ENCODE measurements at places on chromosomes 12 and 14.

DNA sequence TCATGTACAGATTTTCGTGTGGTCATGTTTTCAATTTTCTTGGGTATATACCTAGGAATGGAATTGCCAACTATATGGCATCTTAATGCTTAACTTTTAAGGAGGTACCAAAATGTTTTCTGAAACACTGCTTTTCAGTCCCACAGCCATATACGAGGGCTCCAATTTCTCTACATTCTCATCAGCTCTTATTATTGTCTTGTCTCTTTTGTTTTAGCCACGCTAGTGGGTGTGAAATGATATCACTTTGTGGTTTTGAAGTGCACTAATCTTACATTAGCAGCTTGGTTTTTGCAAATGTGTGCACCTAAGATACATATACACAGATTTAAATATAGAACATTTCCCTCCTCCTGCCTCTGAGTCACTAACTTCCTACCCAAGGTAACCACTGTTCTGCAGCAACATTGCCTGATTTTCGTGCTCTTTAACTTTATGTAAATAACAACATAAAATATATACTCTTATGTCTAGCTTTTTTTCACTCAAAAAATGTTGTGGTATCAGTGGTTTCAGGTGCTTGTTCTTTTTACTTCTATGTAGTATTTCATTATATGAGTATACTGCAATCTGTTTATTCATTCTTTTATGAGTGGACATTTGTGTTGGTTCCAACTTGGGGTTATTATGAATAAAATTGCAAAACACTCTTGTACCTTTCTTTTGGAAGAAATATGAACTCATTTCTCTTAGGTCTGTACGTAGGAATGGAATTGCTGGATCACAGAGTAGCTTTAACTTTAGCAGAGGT is 73.1 kb downstream of the ZFP36L1 start:
- no peak for DNase-seq

DNA sequence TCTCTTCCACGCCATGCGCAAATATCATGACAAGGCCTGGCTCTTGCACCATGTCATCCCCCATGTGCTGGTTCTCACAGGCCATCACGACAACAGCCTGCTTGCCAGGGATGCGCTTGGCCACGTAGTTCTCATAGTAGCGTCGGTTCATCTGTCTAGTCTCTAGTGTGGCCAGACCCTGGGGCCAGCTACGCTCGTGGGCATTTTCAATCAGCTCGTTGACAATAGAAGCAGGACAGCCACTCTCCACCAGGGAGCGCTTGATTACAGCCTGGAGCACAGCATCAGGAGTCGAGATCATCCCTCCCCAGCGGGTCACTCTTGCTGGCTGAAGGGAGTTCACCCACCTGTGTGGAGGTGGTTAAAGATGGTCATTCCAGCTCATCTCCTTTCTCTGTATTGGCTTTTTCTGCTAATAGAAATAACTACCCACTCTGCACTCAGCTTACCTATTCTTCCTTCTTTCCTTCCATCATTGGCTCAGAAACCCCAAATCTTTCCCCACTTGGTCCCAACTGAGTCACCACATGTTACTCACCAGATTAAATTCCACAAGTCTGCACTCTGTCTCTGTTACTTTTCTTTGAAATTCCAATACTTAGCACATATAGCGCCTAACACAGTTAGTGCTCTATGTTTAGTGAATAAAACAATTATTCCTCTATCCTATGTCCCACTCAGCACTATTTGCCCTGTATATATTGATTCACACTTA is 15.1 kb downstream of the RNF41 start:
- no peak for DNase-seq

DNA sequence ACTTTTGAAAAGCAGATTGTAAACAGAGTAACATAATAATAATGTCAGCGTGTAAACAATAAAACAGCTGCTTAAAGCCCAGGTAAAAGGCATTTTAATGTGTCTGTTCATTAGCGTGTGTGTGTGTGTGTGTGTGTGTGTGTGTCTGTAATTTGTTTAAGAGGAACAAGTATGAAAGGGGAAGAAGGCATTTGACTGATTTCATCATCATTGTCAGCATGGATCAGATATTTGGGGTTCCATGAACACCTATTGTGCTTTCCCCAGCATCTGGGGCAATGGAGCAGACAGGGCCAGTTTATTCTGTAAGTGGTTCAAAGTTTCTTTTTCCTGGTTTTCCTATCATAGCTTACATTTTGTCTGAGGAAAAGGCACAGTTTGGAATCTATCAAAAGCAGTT is 28.9 kb downstream of the SLC25A21 start:
- no peak for DNase-seq

- no peak for DNase-seq
These were observed 207.8 kb downstream of the CRADD start for GRCh38 chr12:93884794-93885460.

DNA sequence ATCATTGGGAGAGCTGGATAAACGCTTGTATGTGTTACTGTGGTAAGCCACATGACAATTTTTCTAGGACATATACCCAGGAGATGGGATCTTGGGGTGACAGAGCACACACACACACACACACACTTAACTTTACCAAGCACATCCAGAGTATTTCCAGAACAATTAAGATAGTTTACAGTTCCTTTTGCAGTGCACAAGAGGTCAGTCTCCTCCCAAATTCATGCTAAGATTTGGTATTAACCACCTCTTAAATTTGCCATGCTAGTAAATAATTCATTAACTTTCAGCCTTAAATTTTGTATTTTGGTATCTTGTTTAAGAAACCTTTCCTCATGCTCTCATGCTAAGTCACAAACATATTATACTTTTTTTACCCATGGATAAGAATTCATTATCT is 33.9 kb upstream of the LIMA1 start:
- DNase-seq: no peak

DNA sequence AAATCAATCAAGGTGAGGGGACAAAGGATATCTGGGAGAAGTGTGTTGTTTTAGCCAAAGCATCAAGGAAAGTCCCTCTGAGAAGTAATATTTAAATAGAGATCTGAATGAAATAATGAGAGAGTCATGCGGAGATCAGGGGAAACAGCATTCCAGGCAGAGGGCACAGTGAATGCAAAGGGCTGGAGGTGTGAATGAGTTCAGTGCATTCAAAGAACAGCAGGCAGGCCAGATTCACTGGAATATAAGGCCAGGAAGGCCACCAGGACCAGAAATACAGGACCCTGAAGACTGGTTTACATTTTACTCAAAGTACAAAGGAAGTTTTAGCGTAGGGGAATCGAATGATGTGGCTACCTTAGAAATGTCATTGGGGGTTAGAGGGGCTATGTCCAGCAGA is 436.2 kb upstream of the TMEM132C start:
- no peak for DNase-seq

DNA sequence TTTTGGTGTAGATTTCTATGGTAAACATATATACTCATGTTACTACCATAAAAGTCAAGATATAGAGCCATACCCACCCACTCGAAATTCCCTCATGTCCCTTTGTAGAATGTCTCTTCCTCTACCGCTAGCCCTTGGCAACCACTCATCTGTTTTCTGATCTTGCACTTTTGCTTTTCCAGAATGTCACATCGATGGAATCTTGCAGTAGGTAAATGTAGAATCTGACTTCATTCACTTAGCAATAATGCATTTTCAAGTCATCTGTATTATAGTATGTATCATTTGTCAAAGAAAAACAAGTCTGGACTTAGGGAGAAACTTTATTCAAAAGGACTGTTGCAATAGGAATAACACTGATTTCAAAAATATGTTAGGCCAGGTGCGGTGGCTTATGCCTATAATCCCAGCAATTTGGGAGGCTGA is 19.3 kb upstream of the CLEC2D start:
- DNase-seq: no peak

DNA sequence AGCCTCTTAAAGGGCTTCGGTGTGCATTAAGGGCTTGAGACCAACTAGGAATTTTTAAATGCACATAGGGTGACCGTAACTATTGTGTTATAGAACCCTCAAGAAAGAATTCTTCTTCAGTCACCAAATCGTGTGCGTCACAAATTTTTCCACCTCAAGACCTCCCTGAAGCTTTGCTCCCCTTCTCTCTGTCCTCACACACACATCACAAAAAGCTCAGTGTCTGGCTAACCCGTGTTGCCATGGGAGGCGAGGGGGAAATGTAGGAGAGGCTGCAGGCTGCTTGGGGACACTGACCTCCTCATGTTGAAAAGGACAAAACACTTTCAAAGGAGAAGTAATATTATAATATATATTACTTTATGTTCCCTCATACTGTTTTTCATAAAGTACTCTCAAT is 10.6 kb downstream of the SSPN start:
- no peak for DNase-seq

DNA sequence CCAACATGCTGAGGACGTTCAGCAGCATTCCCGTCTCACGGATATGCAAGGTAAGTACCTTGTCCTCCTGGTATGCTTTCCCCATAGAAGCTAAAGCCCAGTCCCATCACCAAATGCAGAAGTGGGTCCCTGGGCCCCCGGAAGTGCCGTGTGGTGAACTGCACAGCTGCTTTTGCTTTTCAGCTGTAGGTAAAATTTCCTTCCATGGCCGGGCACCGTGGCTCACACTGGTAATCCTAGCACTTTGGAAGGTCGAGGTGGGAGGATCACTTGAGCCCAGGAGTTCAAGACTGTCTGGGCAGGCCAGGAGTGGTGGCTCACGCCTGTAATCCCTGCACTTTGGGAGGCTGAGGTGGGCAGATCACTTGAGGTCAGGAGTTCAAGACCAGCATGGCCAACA is 44.1 kb downstream of the HSP90AA1 start:
- no peak for DNase-seq

GRCh38 chr12:53051058-53051880 is 1.4 kb downstream of the TNS2 start:
- no peak for DNase-seq

DNA sequence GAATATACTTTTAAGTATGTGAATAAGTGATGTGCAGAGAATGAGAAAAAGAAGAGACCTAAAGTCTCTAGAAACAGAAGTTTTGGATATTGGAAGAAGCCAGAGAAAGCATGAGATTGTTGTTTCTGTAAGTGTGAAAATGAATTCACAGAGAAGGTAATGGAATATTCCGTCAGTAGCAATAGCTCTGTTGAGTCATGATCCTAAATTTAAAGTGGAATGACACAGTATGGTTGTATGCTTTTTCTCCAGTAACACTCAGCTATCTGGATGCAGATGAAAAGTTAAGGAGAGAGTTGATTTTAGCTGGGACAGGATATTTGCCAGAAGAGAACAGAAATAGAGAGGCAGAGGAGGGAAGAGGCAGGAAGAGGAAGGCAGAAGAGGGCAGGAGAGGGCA is 1166.3 kb downstream of the GALC start:
- no peak for DNase-seq

- no peak for DNase-seq
These were observed 6.0 kb downstream of the B4GALNT1 start for GRCh38 chr12:57626921-57627445.

- no peak for DNase-seq
These were observed 131.3 kb downstream of the ZFP36L1 start for GRCh38 chr14:68661226-68662225.

GRCh38 chr12:123141615-123142517 is 9.0 kb downstream of the PITPNM2 start:
- DNase-seq: no peak

- no peak for DNase-seq
These were observed 11.5 kb downstream of the COL2A1 start for GRCh38 chr12:47992776-47993175.

DNA sequence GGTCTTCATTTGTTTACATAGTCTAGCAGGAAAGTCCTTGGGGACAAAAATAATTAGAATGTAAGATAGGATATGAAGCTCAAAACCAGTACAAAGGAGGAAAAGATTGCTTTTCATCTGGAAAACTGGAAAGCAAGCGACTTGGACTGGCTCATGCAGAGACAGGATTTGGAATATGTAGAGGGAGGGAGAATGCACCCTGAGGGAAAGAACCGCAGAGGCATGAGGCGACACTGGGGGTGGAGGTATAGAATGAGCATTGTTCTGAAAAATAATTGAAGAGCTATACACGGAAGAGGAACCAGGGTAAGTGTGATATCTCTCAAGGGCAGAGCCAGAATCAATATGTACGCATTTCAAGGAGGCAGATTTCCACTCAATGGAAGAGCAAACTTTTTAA is 85.5 kb downstream of the PLEKHG3 start:
- no peak for DNase-seq

DNA sequence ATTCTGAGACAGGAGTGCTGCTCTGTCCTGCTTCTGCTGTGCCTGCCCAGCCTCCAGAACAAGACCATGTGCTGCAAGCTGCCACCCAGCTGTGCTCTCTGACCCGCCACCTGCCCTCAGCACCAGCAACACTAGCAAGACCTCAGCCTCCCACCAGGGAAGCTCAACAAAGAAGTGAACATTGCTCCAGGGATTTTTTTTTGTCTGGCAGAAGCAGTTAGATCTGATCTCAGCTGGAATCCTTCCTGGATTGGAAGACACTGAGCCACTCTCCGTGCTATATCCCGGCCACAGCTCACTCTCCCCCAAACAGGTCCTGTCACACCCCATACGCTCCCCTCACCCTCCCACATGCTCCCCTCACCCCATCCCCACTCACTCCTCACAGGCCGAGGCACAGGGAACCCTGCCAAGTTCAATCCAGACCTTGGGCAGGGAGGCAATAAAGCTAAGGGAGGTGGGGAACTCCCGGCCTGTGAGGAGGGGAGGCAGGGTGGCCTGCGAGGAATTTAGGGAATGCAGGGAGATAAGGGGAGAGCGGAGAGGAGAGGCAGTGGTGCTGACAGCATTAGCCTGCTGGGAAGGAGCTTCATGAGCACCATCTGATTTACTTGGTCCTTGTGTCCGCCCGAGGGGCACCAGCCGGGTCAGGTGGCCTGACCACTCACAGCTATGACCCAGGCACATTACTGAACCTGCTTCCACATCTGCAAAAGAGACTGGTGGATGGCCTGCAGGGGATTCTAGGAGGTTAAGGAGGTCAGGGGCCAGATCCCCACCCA is 29.7 kb downstream of the CCDC85C start:
- DNase-seq: no peak

- no peak for DNase-seq
These were observed 23.3 kb downstream of the STXBP6 start for GRCh38 chr14:25026476-25027137.

GRCh38 chr12:110345176-110345661 is 58.3 kb downstream of the ANAPC7 start:
- no peak for DNase-seq

GRCh38 chr12:120961604-120962531 is 16.5 kb upstream of the HNF1A start:
- no peak for DNase-seq

DNA sequence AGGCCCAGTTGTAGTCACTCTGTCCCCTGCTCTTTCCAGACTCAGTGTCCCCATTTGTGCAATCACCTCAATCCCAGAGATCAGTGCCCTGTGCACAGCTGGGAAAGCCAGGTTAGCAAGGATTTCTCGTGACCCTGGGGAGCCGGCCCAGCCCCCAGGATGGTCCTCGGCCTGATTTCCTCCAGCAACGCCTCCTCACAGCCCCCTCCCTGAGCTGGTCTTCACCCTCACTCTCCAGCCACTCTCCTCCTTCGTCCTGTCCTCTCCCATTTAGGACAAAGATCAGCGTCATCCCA is 194.8 kb upstream of the C14orf180 start:
- DNase-seq: no peak

GRCh38 chr12:14188744-14189143 is 176.7 kb upstream of the ATF7IP start:
- DNase-seq: no peak
